Stimulated activated CD4-positive, alpha-beta T cell treated with anti-CD3 and anti-CD28 coated beads, Interleukin-4, amount 100 ng/mL, for 1 hour (primary cell): ENCODE measurements at places on chromosomes 12 and 14.

DNA sequence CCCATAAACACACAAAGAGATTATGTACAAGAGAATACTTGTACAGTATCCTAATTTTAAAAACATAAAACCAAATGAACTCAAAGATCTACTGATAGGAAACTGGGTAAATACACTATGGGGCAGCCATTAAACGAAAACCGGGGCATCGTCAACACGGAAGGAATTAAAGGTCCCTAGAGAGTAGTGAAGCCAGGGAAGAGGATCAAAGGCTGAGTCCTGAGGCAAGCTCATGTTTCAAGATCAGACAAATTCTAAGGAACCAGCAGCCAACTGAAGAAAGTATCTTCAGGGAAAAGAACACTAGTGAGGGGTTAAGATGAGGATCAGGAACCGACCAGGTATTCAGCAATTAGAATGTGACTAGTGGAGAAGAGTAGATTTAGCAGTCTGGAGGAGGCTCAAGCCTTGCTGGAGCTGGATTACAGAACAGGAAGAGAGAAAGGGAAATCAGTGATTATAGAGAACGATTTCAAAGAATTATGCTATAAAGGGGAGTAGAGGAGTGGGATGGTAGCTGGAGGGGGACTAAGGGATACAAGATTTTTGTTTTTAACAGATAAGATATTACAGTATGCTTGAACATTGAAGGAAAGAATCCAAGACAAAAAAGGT, 23.7 kb downstream of the SEL1L start:
- no peak for DNase-seq

DNA sequence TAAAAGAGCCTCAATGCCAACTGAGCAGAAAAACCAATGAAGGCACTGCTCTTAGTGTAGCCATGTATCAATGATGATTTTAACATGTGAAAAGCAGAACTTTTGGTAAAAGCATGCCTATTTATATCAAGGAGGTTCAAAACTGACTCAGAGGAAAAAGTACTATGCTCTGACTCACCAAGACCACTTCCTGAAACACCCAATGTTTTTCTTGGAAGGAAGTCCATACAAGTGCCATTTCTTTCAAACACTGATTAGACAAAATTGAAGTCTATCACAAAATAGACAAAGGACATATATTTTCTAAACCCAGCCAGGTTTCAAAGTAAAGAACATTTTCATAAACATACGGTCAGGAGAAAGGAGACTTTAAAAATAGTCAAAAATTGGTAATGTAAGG, 88.6 kb downstream of the EPS8 start:
- no peak for DNase-seq

- no peak for DNase-seq
These were observed 53.0 kb downstream of the TC2N start for GRCh38 chr14:91814317-91814716.

DNA sequence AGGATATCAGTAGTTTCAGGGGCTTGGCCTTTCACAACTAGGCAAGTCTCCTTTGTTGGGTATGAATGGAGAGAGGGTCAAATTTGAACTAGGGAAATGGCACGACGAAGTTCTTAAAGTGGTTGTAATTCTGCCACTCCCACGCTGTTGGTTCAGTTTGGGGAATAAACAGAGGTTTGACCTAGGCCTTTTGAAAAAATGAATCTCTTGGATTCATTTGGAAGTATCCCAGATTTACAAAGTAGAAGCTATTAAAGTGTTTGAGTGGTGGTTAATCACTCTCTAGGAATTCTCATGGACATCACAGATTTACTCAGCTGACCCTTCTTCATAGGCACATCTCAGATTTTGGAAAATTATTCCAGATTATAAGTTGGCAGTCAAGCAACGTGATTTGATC, 14.8 kb downstream of the BATF start:
- DNase-seq: no peak

GRCh38 chr14:79861111-79861510, 350.2 kb downstream of the DIO2 start:
- no peak for DNase-seq
